ENCODE measurements at places on chromosomes 11 and 22. TPM values are rescaled to one million over a fixed set of nuclear protein-coding genes. Genes with fewer than 3 reads are reported as not detected.

PATE2 gene
- not detected for total RNA-seq

NUCB2 gene
- 65.2 TPM for total RNA-seq

OR51B5 gene
- total RNA-seq: not detected

BRSK2 gene
- 0.55 TPM for total RNA-seq

TEX54 gene
- 0.59 TPM for total RNA-seq

SPI1 gene
- 5.9 TPM for total RNA-seq

FBXO7 gene
- total RNA-seq: 161 TPM

RCE1 gene
- total RNA-seq: 60.1 TPM

DNA sequence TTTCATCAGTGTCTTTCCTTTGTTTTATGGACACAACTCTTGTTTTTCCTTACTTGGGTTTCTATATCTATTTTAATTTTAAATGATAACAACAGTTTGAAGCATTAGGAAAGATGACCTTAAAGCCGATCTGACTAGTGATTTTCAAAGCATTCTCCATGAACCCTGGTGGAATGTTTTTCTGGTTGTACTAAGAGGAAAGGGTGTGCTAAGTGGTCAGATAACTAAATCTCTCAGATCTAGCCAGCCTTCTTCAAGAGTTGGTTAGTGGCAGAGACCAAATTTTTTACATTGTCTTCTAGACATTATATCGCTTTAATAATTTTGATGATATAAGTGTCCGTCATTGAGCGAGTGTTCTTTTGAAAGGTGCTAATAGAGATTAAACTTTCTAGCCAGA lies 134.4 kb downstream of the METTL15 start:
- H3K27me3 ChIP-seq: no peaks in the 10 kb centered on the region
- H3K4me1 ChIP-seq: no peaks in the 10 kb centered on the region
- no peaks in the 10 kb centered on the region for H3K36me3 ChIP-seq
- DNase-seq: no peak

DNA sequence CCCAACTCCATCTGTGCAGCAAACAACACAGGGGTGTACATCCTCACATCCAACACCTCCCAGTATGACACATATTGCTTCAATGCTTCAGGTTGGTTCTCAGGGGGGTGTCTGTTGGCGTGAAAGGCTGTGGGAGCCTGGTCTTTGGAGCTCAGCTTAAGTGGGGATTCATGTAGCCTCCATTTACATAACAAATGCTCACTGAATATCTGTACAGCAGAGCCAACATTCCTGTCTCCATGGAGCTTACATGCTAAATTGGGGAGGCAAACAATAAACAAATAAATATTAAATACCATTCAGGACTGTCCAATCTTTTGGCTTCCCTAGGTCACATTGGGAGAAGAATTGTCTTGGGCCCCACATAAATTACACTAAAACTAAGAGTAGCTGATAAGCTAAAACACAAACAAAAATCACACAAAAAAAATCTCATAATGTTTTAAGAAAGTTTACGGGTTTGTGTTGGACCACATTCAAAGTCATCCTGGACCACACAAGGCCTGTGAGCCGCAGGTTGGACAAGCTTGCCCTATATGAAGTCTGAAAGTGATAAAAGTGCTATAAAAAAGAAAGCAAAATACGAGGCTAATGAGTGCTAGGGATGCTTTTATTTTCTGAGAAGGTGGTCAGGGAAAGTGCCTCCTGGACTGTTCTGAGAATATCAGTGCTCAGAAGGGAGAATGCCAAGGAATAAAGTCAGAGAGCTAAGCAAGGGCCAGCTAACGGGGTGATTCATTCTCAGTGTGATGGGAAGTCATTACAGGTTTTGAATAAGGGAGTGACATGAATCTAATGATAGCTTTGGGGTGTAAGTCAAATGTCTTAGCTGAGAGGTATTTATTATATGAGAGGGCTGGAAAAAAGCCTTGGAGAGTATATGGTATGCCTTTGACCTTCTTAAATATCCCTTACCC lies 41.6 kb downstream of the CD44 start:
- DNase-seq: no peak
- H3K4me1 ChIP-seq: peaks cover 67% of the 10 kb centered on the region

DNA sequence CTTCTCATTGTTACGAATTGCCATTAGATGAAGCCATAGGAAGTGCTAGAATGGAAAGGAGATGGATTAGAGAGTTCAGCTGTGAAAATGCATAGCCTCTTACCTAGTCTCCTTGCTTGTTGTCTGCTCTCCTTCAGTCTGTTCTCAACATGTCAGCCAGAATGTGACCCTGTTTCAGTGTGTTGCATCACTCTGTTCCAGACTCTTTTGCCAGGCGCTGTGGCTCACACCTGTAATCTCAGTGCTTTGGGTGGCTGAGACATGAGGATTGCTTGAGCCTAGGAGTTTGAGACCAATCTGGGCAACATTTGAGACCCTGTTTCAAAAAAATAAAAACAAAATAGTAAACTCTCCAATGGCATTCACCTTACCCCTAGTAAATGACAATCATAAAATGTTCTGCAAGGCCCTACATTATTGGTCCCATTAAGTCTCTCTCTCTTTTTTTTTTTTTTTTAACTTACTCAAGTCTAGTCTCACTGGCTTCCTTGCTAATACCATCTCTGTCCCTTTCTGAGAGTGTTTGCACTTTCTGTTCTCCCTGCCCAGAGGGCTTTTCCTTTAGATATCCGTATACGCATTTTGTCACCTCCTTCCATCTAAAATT lies 39.4 kb downstream of the CYP2R1 start:
- no peak for DNase-seq
- H3K27me3 ChIP-seq: no peaks in the 10 kb centered on the region
- H3K36me3 ChIP-seq: peaks cover 17% of the 10 kb centered on the region
- H3K4me3 ChIP-seq: no peak overlapping the region
- H3K27ac ChIP-seq: no peak overlapping the region

DNA sequence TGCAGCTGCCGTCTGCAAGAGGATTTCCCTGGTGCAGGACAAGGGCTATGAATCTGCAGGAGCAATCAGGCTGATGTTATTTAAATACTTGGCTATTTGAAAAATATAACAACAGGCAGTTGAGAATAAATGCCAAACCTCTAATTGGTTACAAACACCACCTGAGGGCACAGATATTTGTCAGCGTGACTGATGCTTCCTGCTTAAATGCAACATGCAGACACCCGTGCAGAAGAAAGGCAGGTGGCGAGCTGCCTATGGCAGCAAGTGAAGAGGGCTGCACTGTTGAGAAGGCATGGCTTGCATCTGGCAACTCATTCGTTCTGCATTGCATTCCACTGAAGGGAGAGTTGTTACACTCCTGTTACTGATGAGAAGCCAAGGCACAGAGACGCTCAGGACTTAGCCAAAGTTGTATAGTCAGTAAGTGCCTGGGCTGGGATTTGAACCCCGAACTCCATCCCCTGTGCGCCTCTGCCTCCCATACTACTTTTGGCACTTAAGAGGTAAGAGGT lies 350.6 kb downstream of the TENM4 start:
- no peak overlapping the region for H3K4me3 ChIP-seq
- DNase-seq: no peak
- H3K4me1 ChIP-seq: no peaks in the 10 kb centered on the region
- H3K27me3 ChIP-seq: no peaks in the 10 kb centered on the region
- no peak overlapping the region for H3K27ac ChIP-seq
- no peaks in the 10 kb centered on the region for H3K36me3 ChIP-seq

GRCh38 chr22:19806213-19807160 lies 45.9 kb downstream of the TBX1 start:
- no peaks in the 10 kb centered on the region for H3K27me3 ChIP-seq
- H3K4me1 ChIP-seq: peaks cover 15% of the 10 kb centered on the region
- H3K27ac ChIP-seq: no peak overlapping the region
- H3K36me3 ChIP-seq: peaks cover 24% of the 10 kb centered on the region
- no peak for DNase-seq
- no peak overlapping the region for H3K4me3 ChIP-seq

DNA sequence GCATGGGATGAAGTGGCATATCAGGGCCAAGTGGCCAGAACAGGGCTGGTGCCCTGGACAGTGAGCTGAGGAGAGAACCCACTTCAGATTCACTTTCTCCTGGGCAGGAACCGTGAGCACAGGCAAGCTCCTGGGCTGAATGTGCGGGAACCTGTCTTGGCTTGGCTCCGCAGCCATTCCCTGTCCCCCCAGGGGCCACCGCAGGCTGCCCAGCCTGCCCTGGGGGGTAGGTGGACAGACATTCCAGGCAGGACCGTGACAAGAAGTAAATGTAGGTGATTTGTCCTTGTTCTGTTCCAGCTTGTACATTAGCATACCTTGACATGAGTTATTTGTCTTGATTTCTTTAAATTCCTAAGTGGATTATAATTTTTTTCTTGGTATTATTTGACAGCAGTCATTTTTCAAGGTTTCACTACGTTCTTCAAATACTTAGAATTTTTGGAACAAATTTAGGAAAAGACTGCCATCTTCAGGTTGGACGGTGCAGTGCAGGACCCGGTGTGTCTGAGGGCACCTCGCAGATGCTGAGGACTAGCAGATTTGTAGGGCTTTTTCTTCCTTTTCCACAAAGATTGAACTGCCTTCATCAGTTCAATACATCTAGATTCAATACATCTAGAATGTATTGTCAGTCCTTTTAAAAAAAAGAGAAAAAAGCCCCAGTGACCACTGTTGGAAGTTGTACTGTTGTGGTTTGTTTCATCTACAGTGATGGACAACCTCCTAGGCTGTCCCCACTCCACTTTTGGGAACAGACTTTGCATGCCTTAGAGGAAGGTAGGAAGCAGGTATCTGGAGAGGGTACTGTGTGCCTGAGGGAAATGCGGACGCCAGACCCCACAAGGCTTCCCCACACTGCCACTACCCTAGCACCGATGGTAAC lies 115.1 kb upstream of the RASSF10 start:
- no peak overlapping the region for H3K4me3 ChIP-seq
- H3K27me3 ChIP-seq: peaks cover 13% of the 10 kb centered on the region
- no peak overlapping the region for H3K27ac ChIP-seq

GRCh38 chr11:64045700-64046099 lies 10.0 kb downstream of the FLRT1 start:
- H3K4me1 ChIP-seq: no peaks in the 10 kb centered on the region
- DNase-seq: no peak
- H3K27ac ChIP-seq: no peak overlapping the region
- no peaks in the 10 kb centered on the region for H3K27me3 ChIP-seq

- no peaks in the 10 kb centered on the region for H3K27me3 ChIP-seq
- peaks cover 15% of the 10 kb centered on the region for H3K36me3 ChIP-seq
- H3K4me1 ChIP-seq: peaks cover 24% of the 10 kb centered on the region
- no peak for DNase-seq
- no peak overlapping the region for H3K4me3 ChIP-seq
- no peak overlapping the region for H3K27ac ChIP-seq
Observed at GRCh38 chr22:26547426-26547825, 35.2 kb upstream of the TFIP11 start.

DNA sequence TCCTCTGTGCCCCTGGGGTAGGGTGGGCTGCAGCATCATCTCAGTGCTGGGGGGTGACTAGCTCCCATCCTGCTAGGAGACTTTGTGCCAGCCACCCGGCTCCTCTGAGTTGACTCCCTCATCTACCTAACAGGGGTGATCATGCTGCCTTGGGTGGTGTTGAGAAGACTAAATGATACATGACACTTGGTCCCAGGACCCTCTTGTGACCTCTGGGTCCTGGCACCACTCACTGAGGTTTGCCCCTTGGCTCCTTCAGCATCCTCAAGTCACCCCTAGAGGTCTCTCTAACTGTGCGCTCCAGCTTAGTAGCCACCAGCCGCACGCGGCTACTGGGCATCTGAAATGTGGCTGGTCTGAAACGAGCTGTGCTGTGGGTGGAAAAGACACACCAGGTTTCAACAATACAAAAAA lies 72.1 kb downstream of the LRRC32 start:
- no peak overlapping the region for H3K4me3 ChIP-seq
- H3K27me3 ChIP-seq: no peaks in the 10 kb centered on the region
- H3K4me1 ChIP-seq: no peaks in the 10 kb centered on the region
- DNase-seq: no peak
- H3K27ac ChIP-seq: no peak overlapping the region

DNA sequence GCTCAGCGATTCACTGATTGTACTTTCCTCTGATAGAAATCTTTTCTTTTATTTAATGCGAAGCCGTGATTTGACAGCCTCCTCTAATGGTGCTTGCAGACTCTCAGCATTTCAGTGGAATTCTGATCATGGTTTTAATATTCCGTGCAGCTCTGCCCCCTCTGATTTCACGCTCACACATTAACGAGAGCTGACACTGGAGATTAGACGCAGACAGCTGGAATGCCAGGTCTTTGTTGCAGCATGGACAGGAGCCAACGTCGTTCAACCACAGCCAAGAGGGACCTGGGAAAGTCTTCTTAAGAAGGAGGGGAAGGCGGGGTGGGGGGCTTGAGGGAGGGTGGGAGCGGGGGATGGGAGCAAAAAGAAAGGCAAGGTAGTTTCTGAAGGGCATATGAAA lies 186.4 kb downstream of the BLID start:
- H3K4me1 ChIP-seq: no peaks in the 10 kb centered on the region
- peaks cover 22% of the 10 kb centered on the region for H3K27me3 ChIP-seq
- H3K36me3 ChIP-seq: no peaks in the 10 kb centered on the region
- H3K27ac ChIP-seq: no peak overlapping the region
- DNase-seq: no peak
